ENCODE measurements at places on chromosomes 6 and 20.

DNA sequence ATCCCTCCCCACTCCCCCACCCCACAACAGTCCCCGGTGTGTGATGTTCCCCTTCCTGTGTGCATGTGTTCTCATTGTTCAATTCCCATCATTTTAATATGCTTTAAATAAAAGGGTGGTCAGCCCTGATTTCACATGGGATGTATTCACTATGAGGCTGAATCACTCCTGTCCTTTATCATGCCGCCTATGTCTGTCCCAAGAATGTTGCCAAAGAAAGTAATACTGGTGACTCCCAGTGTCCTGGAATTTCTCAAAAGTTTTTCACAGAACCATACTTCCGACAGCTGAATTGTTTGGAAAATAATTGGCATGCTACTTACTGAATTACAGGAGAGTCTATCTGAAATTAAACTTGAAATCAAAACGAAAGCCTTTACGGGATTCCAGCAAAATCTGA, 217.7 kb downstream of the HAO1 start:
- no peak for DNase-seq

- no peak for DNase-seq
Measured at GRCh38 chr6:77822265-77822664, 169.4 kb downstream of the MEI4 start.

DNA sequence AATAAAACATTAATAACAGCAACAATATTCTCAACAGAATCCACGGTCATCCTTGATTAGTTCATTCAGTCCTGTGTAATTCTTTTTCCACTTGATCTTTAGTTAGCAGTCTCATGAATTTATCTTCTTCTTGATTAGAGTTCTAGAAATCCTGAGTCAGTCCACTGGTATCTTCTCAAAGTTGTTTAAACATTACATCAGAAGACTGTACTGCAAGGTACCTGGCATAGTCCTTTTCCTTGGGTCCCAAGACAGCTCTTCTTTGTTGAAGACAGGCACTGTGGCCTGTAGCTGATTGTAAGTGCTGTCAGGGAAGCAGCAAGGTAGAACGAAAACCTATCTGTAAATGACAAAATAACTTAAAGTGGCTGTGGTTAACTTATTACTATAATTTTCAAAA, 11.8 kb downstream of the MAP3K4 start:
- DNase-seq, result no peak

DNA sequence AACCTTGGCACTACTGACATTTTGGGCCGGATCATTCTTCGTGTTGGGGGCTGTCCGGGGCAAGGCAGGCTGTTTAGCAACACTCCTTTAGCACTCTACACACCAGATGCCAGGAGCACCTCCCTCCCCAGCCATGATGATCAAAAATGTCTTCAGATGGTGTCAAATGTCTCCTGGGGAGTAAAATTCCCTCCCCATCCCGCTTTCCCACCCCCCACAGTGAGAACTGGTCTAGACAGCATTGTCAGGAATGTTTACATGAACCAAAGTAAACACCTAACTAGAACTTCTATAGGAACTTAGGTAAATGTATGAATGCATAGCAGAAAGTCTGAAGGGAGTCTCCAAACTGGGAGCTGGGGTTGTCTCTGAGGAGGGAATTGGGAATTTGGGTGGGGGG, 70.0 kb upstream of the TOP1 start:
- no peak for DNase-seq

GRCh38 chr20:16314320-16314719, 258.9 kb downstream of the KIF16B start:
- DNase-seq, result no peak

- no peak for DNase-seq
Measured at GRCh38 chr6:37218061-37218460, 39.5 kb upstream of the TBC1D22B start.

DNA sequence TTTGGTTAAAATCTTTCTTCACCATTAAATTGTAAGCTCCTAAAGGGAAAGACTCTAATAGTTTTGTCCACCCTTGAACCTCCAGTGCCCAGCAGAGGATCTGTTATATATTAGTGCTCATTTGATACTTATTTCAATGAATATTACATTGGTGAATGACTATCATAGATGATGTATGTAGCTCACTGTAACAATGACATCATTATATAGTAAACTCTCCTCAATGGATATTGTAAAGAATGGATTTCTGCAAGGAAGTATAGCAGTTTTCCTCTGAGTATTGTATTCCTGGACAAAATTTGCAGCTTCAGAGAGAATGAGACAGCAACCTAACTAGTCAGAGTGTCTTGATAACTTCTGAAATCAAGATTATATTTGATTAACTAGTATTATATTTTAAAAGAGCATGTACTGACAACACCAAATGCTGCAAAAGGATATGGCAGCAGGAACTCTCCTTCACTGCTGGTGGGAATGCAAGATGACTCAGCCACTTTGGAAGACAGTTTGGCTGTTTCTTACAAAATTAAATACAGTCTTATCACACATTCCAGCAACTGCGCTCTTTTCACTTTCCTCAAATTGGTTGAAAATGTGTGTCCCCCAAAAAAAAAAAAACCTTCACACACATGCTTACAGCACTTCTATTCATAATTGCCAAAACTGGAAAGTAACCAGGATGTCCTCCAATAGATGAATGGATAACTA, 189.8 kb upstream of the OPRM1 start:
- no peak for DNase-seq

GRCh38 chr6:149628875-149629510, 19.5 kb downstream of the KATNA1 start:
- no peak for DNase-seq

DNA sequence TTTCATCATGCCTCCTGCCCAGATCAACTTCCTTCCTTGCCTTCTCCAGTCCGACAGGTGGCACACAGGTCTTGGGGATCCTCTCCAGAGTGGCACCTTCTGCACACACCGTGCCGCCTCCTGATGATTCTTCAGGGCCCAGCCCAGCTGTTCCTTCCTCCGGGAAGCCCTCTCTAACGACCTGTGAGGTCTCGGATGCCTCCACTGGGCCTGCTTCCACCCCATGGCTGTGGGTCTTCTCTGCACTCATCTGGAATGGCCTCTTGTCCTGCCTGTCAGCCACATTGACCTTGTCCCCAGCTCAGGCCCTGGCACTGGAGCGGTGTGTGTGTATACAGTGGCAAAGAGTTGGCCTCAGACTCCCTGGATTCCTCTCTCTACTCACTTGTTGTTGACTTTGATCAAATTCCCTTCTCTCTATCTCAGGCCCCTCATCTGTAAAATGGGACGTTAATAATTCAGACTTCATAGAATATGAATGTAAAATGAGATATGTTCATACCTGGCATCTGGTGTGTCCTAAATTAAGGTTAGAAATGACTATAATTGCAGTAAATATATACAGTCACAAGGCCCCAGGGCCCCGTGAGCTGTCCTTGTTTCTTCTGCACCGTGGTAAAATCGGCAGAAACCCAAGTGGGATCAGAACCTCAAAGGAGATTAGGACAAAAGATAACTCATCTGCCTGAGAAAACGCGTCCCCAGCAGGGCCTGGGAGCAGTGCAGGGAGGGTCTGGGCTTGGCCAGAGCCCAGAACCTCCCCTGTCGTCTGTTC, 1.5 kb downstream of the FAM210B start:
- DNase-seq, result no peak
